Memory B cell (primary cell): ENCODE measurements at places on chromosomes 5 and 9.
A peak's percentile ranks its signal among the peaks of the same experiment; 100 is the strongest.

GRCh38 chr9:14652729-14653377 lies 40.4 kb downstream of the ZDHHC21 start:
- no peak for DNase-seq

DNA sequence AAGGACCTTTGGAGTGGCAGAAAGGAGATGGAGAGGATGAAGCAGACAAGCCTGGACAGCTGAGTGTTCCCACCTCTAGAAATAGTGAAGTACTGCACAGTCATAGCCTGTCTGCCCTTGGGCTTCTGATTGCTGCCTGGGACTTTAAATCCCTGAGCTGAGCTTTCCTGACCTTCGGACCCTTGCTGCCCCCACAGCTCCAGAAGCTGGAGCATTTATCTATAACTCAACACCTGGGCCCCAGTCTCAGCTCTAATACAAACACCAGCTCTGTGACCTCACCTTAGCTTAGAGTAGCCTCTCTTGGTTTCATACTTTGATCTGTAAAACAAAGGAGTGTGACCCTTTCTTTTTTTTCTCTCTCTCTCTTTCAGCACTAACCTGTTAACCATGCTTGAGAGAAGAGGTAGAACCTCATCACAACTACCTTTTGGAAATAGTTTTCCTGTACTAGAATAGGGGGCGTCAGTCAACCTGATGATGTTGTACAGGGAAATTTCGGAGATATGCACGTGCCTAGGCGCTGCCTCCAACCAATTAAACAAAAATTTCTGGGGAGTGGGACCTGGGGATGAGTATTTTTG lies 25.4 kb upstream of the ELL2 start:
- no peak for DNase-seq

- no peak for DNase-seq
Measured at GRCh38 chr9:75873712-75874111, 16.8 kb upstream of the PCSK5 start.

DNA sequence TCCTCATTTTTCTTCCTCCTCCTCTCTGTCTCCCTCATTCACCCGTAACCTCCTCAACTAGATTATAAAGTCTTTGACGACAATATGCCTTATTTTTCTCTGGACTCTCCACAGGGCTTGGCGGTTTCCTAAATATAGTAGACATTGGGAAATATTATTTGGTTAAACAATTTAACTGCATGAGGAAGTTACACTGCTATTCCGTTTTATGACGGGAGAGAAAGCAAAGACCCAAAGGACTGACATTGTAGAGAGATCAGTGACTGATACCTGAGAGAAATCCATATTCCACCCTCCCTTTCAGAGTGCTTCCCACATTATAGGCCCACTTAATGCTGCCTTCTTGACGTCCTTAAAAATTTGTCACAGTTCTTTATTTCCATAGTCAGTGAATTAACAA lies 51.2 kb downstream of the GDA start:
- DNase-seq, result no peak

DNA sequence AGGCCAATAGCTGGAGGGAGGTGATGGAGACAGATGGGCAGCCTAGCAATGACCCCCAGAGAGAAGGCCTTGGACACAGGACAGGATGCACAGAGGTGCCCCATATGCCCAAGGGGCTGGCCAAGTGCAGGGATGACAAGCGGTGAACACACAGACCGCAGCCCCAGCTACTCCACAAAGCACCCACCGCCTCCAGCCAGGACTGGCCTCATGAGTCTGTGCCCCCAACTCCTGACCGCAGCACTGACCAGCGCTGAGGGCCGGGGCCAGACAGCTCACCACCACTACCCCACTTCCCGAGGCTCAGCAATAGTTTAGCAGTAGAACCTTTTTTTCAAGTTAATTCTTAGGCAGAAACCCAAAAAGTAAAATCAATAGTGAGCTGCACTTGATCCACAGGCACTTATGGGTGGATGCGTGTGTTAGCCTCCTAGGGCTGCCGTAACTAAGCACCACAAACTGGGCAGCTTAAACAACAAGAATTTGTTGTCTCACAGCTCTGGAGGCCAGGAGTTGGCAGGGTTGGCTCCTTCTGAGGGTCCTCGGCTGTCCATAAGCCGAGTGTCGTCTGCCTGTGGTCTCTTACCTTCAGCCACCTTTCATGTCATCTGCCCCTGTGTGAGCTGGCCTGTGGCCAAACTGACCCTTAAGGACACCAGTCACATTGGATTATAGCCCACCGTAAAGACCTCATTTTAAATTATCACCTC lies 14.1 kb downstream of the ROR2 start:
- no peak for DNase-seq

DNA sequence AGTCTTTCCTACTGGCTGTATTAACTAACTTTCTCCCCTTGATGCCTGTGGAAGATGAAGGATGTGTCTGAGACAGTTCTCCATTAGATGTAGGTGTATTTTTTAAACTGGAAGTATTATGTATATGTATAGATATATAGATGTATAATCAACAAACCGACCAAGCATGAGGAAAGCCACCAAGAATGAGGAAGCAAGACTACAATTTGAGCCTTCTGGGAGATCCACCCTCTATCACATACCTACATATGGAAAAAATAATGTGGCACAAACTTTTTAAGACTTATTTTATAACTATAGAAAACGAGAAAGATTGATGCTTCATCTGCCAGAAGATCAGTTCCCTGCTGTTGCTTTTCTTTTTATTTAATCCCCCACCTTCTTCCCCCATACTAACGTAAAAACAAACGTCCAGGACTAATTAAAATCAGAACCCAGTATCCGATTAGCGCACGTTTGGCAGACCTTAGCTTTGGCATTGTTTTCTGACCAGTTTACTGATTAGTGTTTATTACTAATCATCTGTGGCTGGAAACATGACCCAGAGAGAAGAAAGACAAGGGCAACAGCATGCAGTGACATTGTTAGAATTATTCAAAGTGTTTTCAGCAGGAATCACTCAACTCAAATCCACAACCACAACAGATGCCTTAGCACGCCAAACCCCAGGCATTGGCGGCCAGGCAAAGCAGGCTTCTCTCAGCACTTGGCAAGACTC lies 490.2 kb downstream of the EBF1 start:
- no peak for DNase-seq

GRCh38 chr9:89522261-89522958 lies 24.5 kb upstream of the SEMA4D start:
- peak; percentile 64 for DNase-seq

DNA sequence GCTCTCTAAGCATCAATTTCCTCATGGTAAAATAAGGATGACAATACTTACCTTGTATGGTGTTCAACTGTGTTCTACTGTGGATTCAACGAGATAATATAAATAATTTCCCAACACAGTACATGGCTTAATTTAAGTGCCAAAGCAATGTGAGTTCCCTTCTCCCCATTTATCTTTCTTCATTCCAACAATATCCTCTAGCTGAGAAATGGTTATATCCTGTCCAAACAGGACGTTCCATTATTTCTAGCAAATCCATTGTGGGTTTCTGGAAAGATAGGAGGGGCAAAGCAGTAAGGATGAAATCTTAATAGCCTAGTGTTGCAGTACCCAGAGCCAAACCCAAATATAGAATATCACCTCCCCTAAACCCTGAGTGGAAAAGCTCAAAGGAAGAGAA lies 22.0 kb downstream of the ABCA1 start:
- DNase-seq, result no peak

- no peak for DNase-seq
Measured at GRCh38 chr9:106755736-106756135, 107.2 kb upstream of the ZNF462 start.

DNA sequence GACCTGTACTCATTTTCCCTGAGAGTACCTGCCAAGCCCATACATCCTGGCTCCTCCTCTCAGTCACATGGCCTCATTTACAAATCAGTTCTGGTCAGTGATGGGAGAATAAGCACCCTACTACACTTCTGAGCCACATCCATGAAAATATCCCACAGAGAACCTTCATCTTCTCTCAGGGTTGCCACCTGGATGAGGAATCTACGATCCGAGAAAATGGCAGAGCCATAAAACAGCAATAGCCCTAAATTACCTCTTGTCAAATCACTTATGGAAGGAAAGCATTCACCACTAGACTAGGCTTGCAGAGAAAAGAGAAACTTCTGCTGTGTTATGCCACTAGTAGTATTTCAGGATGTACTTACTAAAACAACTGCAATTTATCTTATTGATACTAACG lies 324.8 kb downstream of the BNC2 start:
- DNase-seq, result no peak

DNA sequence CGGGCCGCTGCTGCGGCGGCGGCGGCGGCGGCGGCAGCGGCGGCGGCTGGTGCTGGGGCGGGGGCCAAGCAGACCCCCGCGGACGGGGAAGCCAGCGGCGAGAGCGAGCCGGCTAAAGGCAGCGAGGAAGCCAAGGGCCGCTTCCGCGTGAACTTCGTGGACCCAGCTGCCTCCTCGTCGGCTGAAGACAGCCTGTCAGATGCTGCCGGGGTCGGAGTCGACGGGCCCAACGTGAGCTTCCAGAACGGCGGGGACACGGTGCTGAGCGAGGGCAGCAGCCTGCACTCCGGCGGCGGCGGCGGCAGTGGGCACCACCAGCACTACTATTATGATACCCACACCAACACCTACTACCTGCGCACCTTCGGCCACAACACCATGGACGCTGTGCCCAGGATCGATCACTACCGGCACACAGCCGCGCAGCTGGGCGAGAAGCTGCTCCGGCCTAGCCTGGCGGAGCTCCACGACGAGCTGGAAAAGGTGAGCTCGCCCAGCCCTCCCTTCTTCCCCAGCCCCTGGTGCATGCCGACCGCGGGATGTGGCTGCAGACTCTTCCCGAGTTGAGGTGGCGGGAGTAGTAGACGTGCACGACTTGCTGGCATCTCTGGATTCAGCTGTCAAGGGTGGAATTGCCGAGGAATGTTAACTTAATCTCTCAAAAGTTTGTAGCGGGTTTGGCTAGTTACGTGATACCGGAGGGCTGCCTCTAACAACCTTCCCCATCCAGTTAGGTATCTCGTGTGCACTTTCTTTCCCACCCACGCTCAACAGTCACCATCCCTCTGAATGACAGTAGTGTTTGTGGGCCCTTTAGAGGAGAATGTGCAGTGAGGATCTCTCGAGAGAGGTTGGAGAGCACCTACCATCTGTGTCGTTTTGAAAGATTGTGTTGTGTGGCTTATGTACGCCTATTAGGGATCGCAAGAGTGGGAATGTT lies 932 bp downstream of the SLC12A2 start:
- DNase-seq, result peak; percentile 18

DNA sequence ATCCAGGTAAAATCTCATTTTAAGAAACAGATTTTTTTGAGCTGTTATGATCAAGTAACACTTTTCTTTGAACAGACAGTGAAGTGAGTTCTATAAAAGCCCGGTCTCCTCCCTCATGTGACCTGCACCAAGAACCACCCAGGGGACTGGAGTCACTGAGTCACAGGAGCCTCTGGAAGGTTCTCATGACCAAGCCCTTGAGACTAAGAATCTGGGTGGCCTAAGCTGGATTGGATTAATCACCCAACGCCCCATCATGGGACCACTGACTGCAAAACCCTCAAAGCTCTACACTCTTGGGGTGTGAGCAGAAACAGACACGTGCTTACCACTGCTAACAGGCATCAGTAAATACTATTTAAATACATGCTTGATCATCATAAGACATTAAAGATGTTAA lies 48.4 kb downstream of the SECISBP2 start:
- no peak for DNase-seq

DNA sequence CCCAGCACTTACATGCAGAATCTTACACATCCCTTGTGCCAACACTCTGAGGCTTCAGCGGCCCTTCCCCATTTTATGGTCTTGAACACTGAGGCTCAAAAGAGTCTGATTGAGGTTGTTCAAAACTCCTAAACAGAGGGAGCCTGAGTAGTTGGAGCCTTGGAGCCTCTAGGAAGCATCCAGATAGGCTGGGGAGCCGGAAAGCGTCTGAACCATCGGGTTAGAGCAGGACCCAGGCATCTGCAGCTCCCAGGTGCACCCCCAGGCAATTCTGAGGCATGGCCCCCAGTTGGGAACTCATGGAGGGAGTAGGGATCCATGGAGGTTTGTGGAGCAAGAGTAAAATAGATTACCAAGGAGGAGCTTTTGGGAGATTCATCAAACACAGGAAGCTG lies 3.8 kb downstream of the OLFML2A start:
- DNase-seq, result no peak

- no peak for DNase-seq
Measured at GRCh38 chr5:180498378-180498777, 4.2 kb downstream of the CNOT6 start.

GRCh38 chr5:43320846-43321245 lies 7.6 kb upstream of the HMGCS1 start:
- DNase-seq, result no peak

DNA sequence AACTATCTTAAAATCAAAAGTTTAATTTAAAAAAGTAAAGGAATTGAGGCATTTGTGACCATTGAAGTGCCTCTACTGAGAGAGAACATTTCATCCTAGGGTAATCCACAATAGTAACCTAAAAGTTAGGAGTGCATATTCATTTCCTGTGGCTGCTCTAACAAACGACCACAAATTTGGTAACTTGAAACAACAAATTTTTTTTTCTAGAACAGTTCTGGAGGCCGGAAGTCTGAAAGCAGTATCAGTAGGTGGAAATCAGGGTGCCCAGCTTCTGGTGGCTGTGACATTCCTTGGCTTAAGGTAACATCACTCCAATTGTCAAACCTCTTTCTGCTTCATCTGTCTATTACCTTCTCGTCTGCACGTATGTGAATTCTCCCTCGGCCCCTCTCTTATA lies 67.1 kb upstream of the SSBP2 start:
- DNase-seq, result no peak

DNA sequence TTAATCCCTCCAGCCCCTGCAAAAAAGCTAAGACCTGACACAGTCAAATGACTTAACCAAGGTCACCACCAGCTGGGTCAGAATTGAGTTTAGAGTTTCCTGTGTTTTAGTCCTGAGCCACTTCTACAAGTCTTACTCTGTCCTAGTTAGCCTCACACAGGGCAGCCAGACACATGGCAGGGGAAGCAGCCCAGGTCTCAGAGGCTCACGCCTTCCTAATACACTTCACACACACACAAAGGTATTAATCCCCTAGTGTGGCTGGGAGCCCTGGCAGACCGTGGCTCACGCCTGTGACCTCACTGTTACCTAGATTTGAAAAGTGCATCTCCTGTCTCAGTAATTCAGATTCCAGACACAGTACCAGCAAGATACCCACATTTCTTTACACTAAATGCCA lies 77.4 kb upstream of the WWC1 start:
- no peak for DNase-seq

DNA sequence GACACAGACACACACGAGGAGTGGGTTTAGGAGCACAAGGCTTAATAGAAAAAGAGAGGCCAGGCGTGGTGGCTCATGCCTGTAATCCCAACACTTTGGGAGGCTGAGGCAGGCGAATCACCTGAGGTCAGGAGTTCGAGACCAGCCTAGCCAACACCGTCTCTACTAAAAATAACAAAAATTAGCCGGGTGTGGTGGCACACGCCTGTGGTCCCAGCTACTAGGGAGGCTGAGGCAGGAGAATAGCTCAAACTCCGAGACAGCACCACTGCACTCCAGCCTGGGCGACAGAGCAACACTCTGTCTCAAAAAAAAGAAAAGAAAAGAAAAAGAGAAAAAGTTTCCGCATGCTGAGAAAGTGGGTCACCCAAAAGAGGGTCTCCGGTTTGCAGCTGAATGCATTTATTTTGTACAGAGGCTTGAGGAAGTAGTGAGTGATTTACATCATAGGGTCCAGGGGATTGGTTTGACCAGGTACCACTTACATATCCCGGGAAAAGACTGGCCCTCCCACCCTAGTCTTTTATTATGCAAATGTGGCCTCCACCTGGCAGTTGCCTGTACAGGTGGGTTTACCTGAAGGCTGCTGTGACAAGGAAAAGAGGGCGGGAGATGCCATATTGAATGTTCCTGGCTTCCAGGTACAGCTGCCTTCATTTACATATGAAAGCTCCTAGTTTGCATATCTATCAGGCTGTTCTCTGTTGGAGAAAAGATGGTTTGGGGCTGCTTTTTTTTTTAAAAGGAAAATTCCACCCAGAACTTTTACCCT lies 366.2 kb upstream of the GRAMD2B start:
- DNase-seq, result no peak
